Activated naive CD4-positive, alpha-beta T cell treated with Interleukin-2 at 50 U/mL for 16 hours (primary cell): ENCODE measurements at places on chromosomes 4 and X.

GRCh38 chrX:72025236-72025770, 106.4 kb downstream of the RTL5 start:
- no peak for DNase-seq

DNA sequence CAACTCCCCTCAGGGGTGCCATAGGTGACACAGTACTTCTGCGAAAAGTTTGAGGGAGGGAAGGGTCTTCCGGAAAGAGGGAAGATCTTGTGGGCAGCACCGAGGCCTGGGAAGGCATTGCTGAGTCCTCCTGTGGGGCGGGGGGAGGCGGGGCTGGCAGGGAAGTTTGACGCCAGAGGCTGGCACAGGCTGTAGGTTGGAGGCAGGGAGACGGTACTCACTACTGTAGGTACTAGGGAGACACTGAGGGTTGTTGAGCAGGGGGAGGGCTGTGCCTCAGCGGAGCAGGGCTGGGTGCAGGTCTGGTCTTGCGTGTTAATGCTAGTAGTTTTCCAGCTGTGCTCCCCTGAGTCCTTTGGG, 23.3 kb upstream of the PSAPL1 start:
- no peak for DNase-seq

DNA sequence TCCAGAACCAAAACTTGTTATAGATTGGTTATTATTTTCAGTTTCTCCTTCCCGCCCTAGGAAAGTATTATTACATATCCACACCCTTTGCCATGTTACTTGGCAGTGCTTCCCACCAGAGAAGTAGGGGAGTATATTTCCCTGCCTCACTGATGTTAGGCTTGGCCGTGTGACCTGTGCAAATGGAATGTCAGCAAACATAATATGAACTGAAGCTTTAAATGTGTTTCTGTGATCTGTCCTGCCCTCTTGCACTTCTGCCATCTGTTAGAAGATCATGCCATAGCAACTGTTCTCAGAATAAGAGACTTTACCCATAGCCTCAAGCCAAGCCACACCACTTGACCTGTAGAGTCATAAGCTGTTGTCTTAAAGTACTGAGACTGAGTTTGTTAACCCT, 36.7 kb upstream of the NEUROG2 start:
- no peak for DNase-seq

DNA sequence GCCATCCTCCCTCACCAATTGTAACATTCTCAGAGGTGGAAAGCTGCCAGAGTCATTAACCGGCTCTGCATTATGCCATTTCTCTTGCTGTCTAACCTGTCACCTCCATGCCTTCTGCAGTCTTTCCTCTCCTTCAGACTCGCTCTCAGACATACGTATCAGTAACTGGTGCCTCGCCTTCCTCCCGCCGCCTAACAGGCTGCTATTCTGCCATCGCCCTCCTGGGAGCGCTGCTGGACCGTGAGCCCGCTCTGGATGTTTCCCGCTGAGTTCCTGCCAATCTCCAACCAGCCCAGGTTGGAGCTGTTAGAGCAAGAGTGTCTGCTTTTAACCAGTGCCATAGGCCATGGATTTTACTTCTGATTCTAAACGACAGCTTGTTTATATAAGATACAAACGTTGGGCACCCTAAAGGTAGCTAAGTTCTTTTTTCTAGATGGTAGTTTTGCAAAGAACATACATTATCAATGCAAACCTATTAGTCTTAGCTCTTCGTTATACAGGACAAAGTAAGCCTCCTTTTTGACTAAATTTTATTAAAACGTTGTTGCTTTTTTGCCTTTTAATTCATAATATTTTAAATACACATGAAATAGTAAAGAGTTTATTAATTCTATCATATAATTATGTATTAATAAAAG, 59.5 kb upstream of the NEIL3 start:
- peak; percentile 67 for DNase-seq

GRCh38 chrX:15672881-15673280, 8.3 kb upstream of the CLTRN start:
- DNase-seq = no peak

DNA sequence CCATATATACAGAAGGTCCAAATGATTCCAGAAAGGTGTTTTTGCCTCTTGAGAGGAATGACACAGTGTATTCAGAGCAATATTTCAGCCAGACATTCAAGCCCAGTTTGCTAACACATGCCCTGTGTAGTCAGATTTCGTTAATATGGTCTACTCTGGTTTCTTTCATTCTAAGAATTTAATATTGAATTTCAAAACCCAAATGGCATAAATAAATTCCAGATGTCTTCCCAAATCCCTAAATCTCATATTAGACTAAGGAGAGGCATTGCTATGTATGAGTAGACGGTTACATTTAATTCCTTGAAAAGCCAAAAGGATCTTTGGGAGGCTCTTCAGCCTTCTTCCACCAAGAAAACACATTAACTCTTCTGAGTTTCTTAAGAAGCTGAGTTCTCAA, 66.3 kb upstream of the C1QTNF7 start:
- no peak for DNase-seq

- DNase-seq = no peak
Measured at GRCh38 chrX:95729401-95729800, 955.2 kb upstream of the DIAPH2 start.

GRCh38 chr4:53777244-53777984, 186.1 kb upstream of the LNX1 start:
- DNase-seq = no peak

- no peak for DNase-seq
Measured at GRCh38 chr4:137510557-137511265, 21.6 kb downstream of the PCDH18 start.

- DNase-seq = no peak
Measured at GRCh38 chr4:24885342-24885741, 27.5 kb downstream of the CCDC149 start.

DNA sequence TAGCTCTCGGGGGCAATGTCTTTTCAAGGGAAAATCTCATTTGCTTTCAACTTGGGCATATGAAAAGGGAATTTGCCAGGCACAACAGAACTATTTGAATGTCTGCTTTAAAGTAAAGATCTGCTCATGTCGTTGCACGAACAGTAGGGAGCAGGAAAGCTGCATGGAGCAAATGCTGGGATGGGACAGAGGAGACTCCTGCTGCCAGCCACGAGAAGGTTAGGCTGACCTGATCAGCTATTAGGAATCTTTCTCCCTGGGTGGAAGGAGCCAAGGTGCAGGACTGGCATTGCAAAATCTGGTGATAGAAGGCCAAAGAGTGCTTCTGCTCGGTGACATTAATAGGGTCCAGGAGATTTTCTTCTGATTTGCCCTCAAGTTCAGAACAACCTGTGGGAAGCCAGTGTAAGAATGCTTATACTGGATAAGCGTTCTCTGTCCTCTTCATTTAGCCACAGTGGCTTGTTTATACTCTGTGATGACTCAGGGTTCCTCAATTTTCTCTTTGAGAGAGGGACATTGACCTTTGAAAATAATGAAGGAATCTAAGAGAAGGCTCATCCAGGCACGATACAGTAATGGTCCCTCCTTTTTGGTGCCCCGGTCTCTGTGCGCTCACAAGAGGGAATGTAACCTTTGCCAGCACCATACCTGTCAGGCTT, 22.9 kb downstream of the FHL1 start:
- DNase-seq = no peak

DNA sequence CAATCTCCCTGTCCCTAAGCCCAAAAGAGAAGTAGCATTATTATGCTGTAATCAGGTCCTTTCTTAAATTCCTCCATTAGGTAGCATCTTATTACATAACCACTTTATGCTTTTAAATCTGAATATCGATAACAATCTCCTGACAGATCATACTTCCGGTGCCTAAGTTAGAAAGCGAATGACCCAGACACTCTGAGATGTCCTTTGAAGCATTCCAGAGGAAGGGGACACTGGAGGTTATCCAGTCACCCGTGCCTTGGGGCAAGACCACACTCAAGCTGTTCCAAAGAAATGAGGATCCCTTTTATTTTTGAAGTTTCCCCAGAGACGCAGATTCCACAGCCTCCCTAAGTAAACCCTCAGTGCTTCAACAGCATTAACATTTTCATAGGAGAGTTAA, 125.7 kb downstream of the PALLD start:
- no peak for DNase-seq

- no peak for DNase-seq
Measured at GRCh38 chrX:47222751-47223350, 4.4 kb downstream of the CDK16 start.
